ENCODE measurements at places on chromosomes 3 and 15.

GRCh38 chr3:126118591-126118990 lies 34.7 kb upstream of the SLC41A3 start:
- no peak for DNase-seq

- no peak for DNase-seq
Observed at GRCh38 chr3:64203969-64204908, 21.0 kb downstream of the PRICKLE2 start.

GRCh38 chr3:168085491-168086119 lies 10.1 kb downstream of the GOLIM4 start:
- DNase-seq = no peak

DNA sequence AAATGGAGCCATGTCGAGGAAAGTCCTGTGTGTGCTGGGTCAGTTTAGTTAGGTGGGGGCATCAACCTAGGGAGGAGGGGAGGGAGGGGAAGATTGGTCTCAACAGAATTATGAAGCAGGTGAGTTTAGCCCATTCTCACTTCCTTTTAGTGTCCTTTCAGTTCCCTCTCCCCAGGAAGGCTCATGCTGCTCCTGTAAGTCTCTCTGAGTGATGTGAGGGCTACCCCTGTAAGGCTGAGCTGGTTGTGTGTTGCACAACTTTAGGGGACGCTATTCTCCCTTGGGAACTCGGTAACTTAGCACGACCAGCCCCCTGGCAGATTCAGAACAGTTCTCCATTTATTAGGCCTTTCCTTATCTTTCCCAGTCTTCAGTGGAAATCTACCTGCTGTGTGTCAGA lies 21.2 kb downstream of the IL5RA start:
- DNase-seq = no peak

GRCh38 chr3:43087249-43087776 lies 18.6 kb downstream of the POMGNT2 start:
- peak; percentile 3 for DNase-seq
